ENCODE measurements at places on chromosomes 16 and 17. TPM values are rescaled to one million over a fixed set of nuclear protein-coding genes. Genes with fewer than 3 reads are reported as not detected.

The NAA38 gene
- total RNA-seq, result 98.6 TPM

The CA5A gene
- not detected for total RNA-seq

- no peak for DNase-seq
These were observed at the start of gene MAZ for GRCh38 chr16:29806099-29806579. Gene MAZ (plus strand): TSS chr16:29806529. CDS start chr16:29806702, 173 bp downstream.

The HS3ST2 gene
- 2.0 TPM for total RNA-seq

DNA sequence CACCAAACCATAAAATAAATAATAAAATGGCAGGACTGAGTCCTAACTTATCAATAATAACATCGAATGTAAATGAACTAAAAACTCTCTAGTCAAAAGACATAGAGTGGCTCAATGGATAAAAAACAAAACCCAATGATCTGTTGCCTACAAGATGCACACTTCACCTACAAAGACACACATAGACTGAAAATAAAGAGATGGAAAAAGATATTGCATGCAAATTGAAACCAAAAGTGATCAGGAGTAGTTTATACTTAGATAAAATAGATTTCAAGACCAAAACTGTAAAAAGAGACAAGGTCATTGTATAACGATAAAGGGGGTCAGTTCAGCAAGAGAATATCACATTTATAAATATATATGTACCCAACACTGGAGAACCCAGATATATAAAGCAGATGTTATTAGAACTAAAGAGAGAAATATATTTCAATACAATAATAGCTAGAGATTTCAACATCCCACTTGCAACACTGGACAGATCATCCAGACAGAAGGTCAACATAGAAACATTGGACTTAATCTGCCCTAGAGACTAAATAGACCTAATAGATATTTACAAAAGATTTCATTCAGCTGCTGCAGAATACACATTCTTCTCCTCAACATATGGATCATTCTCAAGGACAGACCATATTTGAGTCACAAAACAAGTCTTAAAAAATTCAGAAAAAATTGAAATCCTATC lies 29.8 kb downstream of the SLC47A2 start:
- DNase-seq, result no peak

The ANKFN1 gene
- 33.9 TPM for total RNA-seq

DNA sequence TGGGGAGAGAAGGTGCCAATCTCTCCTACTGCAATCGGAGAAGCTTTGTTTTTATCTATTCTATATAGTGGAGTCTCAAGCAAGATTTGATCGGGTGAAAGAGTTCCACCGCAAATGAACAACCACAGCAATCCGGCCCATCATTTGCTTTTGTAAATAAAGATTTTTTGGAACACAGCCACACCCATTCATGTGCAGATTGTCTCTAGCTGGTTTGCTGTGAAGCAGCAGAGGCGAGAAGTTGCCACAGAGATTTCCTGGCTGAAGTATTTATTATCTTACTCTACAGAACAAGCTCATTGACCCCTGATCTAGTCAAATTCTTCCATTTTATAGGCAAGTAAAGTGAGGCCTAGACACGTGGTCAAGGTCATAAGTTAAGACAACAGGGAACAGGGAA lies 195.5 kb upstream of the TNRC6C start:
- DNase-seq, result no peak

The HSD17B2 gene
- 47.8 TPM for total RNA-seq

- peak; percentile 67 for DNase-seq
These were observed 41.5 kb downstream of the TK2 start for GRCh38 chr16:66508248-66508913.

The GPR179 gene
- total RNA-seq, result 0.05 TPM

- no peak for DNase-seq
These were observed 71.7 kb downstream of the CDC27 start for GRCh38 chr17:47117386-47117785.

- DNase-seq, result no peak
These were observed 2.3 kb upstream of the NT5M start for GRCh38 chr17:17300624-17301568.

GRCh38 chr16:1049113-1049975 lies 23.2 kb upstream of the SSTR5 start:
- no peak for DNase-seq

The CPNE7 gene
- total RNA-seq, result 16.2 TPM

The CDH5 gene
- 25.8 TPM for total RNA-seq

GRCh38 chr17:17435323-17435722 lies 41.5 kb upstream of the MED9 start:
- no peak for DNase-seq
